ENCODE measurements at places on chromosomes 11 and 22. TPM values are rescaled to one million over a fixed set of nuclear protein-coding genes. Genes with fewer than 3 reads are reported as not detected.

BIK gene
- 1.4 TPM for total RNA-seq

- no peaks in the 10 kb centered on the region for H3K27me3 ChIP-seq
- H3K27ac ChIP-seq = peak overlapping the region; percentile 100
- peaks cover 37% of the 10 kb centered on the region for H3K4me1 ChIP-seq
- DNase-seq = no peak
- peaks cover 33% of the 10 kb centered on the region for H3K36me3 ChIP-seq
These were observed 664 bp downstream of the DDB2 start for GRCh38 chr11:47215366-47215910.

DNA sequence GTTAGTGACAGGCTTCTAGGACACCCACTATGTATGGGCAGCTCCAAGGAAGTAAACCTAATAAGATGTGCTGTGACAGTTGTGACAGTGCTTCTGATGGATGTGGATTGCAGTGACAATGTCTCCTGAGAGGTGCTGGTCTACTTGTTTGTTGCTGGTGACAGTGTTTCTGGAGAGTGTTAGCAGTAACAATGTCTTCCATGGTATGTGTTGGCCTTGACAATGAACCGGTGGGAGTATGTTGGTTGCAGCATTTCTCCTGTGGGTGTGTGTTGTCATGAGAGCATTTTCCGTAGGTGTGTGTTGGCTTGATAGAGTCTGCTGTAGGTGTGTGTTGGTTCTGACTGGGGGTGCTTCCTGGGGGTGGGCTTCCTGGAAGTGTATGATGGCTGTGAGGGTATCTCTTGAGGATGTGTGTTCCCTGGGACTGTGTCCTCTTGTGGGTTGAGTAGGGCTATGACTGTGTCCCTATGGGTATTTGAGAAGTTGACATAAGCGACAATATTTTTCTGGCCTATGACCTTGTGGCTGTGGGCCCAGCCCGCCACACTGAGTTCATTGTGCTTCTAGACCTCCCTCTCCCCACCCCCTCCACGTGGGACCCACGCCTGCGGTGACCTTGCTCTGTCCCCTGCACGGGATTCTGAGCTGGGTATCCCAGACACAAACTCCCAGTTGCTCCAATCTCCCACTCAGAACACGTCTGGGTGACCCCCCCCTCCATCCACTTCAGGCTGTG is 1.2 kb downstream of the DCHS1 start:
- peaks cover 8% of the 10 kb centered on the region for H3K4me1 ChIP-seq
- H3K27me3 ChIP-seq = peaks cover 15% of the 10 kb centered on the region

GRCh38 chr22:26751217-26751616 is 93.8 kb downstream of the MIAT start:
- H3K4me1 ChIP-seq = peaks cover 7% of the 10 kb centered on the region
- no peak overlapping the region for H3K27ac ChIP-seq
- H3K36me3 ChIP-seq = peaks cover 3% of the 10 kb centered on the region
- DNase-seq = no peak
- no peaks in the 10 kb centered on the region for H3K27me3 ChIP-seq
- no peak overlapping the region for H3K4me3 ChIP-seq

All from activated CD4-positive, alpha-beta T cell treated with anti-CD3 and anti-CD28 coated beads, Interleukin-2, amount 10 ng/mL, durations not matched to agents 7 days and 5 days (primary cell).